ENCODE measurements at places on chromosomes 7 and 10.

GRCh38 chr7:136637813-136638212 is 230.6 kb upstream of the CHRM2 start:
- DNase-seq, result no peak

DNA sequence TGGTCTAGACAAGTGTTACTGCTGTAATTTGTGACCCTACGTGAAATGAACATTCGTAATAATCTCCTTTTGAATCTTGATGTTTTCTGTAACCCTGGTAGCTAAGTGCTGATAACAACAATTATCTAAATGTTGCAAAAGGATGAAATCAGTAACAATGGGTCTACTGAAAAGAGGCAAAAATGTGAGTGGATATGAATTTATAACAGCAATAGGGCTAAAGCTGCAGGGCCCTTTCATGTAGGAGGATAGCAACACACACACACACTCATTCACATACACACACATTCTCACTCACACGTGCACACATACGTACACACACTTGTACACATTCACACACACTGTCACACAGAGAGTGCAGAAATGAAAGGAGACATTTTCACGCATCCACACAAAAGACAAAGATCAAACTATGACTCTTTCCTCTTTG is 200.8 kb upstream of the NEBL start:
- no peak for DNase-seq

GRCh38 chr7:32660936-32661335 is 165.6 kb downstream of the AVL9 start:
- DNase-seq, result no peak

GRCh38 chr10:24575481-24576002 is 148.1 kb downstream of the ARHGAP21 start:
- DNase-seq, result no peak

- DNase-seq, result no peak
Observed at GRCh38 chr7:66339141-66339540, 134.0 kb downstream of the TPST1 start.

DNA sequence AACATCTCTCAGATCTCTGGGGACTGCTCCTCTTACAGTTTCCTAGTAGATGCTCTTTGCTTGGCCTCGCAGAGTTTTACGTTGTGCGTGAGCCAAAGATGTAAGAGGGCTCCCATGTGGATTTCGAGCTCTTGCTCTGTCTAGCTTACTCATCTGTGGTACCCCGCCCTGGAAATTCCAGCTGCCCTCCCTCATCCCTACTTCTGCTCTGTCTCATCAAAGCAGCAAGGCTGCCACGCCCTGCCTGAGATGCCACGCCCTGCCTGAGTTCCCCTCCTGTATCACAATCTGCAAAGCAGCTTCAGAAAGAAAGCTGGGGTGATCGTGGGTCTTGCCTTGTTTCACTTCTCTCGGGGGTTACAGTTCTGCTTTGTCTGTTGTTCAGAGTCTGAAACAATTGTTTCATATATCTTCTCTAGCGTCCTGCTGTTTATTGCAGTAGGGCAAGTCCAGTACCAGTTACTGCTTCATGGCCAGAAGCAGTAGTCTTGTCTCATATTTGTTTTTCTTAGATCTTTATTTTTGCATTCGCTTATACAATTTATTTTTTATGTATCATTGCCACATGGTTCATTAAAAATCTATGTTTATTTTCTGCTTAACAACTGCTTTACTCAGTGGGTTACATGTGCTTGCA is 36.1 kb upstream of the CCNY start:
- DNase-seq, result no peak

- no peak for DNase-seq
Observed at GRCh38 chr10:59214160-59214559, 37.7 kb downstream of the PHYHIPL start.

GRCh38 chr10:77478247-77478961 is 159.2 kb downstream of the KCNMA1 start:
- DNase-seq, result no peak

DNA sequence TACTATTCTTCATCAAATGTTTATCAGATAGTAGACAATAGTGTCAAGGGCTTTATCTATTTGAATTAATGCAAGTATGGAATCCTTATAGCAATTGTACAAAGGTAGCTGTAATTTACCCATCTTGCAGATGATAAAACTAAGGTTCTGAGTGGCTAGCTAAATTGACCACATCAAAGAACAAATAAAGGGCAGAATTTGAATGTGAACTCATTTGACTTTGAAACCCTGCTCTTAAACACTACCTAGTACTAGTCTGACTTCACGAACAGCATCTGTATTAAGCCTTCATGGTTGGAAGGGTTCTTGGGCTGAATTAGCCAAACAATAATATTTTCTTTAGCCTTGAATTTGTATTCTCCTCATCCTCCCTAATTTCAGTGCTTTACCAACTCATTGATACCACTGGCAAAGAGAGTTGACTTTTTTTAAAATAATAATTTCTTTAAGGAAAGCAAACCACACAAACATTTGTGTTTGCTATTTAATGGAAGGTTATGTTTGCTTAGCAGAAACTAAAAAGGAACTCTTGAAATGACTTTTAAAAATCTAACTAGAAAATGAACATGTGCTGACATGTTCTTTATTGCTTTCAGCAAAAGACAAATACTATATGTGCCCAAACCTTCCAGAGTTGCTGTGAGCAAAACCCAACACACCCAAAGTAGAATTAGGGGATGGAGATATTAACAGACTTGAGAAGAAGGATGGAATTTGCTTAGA is 322.6 kb downstream of the RNLS start:
- no peak for DNase-seq

DNA sequence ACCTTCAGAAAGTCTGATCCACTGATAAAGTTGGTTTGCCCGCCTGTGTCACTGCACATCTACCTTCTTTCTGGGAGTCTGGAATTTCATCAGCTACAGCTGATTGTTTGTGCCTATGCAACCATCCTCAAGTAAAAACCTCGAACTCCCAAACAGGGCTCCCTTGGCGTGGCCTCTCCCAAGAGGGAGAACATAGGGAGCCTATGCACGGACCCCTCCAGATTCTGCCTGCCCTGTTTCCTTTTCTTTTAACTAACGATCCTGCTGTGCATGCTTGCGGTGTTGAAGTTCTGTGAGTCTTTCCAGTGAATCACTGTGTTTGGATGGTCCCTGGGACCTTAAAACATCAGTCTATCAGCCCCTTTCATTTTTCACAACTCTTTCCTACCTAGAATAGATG is 226.9 kb upstream of the SEMA3D start:
- no peak for DNase-seq

- no peak for DNase-seq
Observed at GRCh38 chr7:81430761-81431160, 339.1 kb downstream of the HGF start.

DNA sequence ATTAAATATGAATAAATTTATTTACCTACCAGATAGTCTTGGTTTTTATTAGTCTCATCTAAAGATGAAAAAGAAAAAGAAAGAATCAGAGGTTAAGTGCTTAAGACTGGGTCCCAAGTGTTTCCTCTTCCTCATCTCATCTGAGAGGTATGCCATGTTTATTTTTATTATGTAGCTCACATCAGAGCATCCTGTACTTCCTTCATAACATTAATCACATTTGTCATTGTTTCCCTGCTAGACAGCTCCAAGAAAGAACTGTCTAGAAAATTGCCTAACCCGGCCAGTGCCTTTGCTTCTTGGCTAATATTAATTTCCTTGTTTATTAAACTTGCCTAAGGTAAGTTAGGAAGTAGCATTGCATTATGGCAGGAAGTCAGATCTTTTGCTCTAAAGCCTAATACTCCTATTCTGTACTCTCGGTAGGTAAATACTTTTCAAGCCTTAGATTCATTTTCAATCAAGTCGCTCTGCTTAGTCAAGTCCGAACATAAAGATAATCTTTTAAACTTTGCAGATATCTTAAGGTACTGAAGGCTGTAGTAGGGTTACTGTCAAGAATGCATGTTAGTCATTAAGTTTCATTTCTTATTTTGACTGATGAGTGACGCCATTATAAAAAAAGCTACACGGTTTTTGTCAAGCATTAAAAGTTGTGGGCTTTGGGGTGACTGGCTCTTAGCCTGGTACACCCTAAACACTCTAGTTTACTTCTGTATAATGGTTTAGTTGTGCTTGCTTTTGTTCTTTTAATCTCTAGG is 47.4 kb downstream of the ZMYND11 start:
- DNase-seq, result no peak

- no peak for DNase-seq
Observed at GRCh38 chr7:100589341-100589947, 3.3 kb downstream of the FBXO24 start.

DNA sequence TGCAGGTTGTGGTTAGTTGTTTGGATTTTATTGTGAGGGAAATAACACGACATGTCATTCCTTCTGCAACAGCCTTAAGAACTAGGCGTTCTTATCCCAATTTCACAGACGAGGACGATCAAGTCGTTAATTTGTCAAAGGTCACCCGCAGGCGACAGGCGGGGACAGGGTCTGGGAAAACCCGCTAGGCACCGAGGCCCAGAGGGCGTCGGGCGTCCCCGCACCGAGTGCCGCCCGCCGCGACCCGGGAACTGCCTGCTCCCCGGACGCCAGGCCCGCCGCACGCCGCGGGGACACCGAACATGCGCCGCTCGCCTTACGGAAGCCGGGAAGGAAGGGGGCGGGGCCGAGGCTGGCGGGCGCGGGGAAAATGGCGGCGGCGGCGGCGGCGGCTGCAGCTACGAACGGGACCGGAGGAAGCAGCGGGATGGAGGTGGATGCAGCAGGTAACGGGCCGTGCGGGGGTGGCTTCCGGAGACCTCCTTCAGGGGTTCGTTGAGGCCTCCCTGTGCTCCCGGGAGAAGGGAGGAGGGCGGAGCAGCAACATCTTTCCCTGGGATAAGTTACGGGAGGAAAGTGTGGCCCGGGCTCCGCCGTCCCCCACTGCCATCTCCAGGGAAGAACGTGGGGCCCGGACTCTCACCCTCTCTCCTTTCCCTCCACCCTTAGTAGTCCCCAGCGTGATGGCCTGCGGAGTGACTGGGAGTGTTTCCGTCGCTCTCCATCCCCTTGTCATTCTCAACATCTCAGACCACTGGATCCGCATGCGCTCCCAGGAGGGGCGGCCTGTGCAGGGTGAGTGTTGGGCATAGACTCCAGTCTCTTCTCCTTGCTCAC is at the start of gene COPS6:
COPS6 (plus strand) TSS at position 349 of the 837 bp plus-strand sequence; CDS start at position 371, 22 bp downstream.
- no peak for DNase-seq

- no peak for DNase-seq
Observed at GRCh38 chr7:23470330-23471105, at the start of gene IGF2BP3. IGF2BP3 (minus strand) TSS chr7:23470491; CDS start chr7:23470110, 381 bp downstream.

GRCh38 chr10:34420795-34421194 is 394.3 kb downstream of the PARD3 start:
- no peak for DNase-seq

Data from esophagus squamous epithelium (tissue), 5 donors.